ENCODE measurements at places on chromosomes 1 and 21. TPM values are rescaled to one million over a fixed set of nuclear protein-coding genes. Genes with fewer than 3 reads are reported as not detected.

GRCh38 chr21:28132713-28133112 is 860.0 kb downstream of the LTN1 start:
- DNase-seq: no peak

DNA sequence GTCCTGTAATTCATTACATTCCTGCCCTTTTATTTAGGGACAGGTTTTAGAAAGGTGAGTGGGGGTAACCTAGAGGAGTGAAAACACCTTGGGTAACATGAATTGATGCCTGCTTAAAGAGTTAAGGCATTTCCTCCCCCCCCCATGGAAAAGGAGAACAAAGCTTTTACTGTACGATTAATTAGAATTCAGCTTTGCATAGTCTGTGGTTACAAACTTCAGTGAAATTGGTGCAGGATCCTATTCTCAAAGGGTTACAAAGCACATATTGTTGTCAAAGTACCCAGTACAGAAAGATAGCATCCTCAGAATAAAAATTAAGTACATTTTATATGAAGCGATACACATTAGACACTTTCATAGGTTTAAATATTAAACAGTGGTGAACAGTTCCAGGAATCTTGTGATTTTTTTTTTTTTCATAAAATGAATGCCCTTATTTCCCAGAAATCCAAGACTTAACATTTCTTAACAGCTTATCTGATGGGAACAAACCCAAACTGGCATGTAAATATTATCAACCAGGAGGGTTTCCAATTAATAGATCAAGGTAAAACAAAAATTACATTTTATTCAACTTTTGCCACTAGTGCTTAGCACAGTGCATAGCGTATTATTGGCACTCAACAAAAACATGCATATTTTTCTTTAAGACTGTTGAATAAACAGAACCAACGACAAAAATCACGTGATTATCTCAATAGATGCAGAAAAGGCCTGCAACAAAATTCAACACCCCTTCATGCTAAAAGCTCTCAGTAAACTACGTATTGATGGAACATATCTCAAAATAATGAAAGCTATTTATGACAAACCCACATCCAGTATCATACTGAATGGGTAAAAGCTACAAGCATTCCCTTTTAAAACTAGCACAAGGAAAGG is 172.7 kb downstream of the PDE4B start:
- DNase-seq: no peak

DNA sequence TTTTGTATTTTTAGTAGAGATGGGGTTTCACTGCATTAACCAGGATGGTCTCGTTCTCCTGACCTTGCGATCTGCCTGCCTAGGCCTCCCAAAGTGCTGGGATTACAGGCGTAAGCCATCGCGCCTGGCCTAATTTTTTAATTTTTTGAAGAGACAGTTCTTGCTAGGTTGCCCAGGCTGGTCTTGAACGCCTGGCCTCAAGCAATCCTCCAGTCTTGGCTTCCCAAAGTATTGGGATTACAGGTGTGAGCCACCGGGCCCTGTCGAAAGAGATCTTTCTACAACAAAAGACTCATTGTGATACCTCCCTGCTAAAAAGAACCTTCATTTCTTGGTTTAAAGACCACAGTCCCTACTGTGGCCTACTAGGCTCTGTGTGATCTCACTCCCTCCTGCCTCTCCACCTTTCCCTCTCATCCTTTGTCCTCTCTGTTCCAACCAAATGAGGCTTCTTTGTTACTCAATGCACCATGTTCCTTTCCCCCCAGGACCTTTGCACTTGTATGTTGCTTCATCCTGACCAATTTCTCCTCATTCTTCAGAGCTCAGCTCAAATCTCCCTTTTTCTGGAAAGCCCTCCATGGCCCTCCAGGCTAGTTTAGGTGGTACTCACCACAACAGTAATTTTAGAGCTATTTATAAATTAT is 1.5 kb upstream of the GPX7 start:
- DNase-seq: no peak

- DNase-seq: no peak
Observed at GRCh38 chr1:224673141-224673540, 57.0 kb downstream of the CNIH3 start.

- no peak for DNase-seq
Observed at GRCh38 chr1:223207293-223208066, 64.4 kb upstream of the TLR5 start.

DNA sequence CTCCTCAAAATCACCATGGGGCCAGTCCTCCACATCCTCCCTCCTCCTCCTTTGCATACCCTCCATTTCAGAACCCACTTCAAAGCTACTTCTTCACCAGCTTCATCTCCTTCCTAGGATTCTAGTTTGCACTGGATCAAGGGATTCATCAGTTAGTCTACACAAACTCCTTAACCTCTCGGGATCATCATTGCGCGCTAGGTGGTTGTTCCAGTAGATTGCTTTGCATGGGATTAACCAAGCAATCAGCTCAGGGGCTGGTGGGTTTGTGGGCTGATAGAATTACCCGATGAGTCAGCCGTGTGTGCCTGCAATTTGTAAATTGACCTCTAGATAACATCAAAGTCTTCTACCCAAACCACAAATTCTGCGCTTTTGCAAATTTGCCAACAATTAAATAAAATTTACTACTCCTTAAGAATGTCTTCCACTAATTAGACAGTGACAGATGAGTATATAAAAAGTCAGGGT is 7.7 kb downstream of the KANK4 start:
- DNase-seq: no peak

GRCh38 chr1:103538226-103538625 is 12.7 kb downstream of the RNPC3 start:
- no peak for DNase-seq

GRCh38 chr1:5793516-5793915 is 198.7 kb downstream of the NPHP4 start:
- no peak for DNase-seq

DNA sequence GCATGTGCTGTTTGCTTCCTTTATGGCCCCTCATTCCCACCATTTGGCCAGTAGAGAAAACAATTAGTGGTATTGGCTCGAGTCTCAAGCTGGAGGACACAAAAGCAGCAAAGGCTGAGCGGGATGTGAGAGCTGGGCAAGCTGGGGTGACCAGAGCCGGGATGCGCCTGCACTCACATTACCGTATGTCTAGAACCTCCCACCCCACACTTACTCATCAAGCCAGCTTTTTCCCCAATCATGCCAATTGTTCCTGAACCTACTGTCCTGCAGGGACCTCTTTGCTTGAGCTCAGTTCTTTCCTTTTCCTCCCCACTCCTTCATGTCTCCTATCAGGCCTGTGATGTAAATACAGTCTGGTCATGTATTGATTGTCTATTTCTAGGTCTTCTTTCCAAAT is 45.9 kb downstream of the KIRREL1 start:
- DNase-seq: no peak

DNA sequence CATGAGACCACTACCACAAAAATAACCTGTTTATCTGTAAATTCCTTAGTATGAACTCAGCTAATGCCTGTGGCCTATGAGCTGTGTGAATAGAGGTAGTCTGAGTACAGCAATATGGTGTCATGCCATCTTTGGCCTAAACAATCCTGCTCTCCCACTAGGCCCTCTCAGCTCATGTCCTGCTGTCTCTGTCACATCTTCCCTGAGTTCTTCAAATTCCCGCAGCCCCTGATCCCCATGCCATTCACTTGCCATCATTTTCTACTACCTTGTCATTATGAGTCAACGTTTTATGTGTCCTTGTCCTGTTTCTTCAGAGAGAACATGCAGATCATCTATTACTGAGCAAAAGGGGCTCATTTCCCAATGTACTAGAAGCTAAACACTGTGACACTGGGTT is 125.6 kb downstream of the SPATA46 start:
- no peak for DNase-seq

- no peak for DNase-seq
Observed at GRCh38 chr1:152870831-152871730, 7.0 kb upstream of the SMCP start.

- DNase-seq: no peak
Observed at GRCh38 chr1:43834280-43835081, 99.1 kb upstream of the ARTN start.

DNA sequence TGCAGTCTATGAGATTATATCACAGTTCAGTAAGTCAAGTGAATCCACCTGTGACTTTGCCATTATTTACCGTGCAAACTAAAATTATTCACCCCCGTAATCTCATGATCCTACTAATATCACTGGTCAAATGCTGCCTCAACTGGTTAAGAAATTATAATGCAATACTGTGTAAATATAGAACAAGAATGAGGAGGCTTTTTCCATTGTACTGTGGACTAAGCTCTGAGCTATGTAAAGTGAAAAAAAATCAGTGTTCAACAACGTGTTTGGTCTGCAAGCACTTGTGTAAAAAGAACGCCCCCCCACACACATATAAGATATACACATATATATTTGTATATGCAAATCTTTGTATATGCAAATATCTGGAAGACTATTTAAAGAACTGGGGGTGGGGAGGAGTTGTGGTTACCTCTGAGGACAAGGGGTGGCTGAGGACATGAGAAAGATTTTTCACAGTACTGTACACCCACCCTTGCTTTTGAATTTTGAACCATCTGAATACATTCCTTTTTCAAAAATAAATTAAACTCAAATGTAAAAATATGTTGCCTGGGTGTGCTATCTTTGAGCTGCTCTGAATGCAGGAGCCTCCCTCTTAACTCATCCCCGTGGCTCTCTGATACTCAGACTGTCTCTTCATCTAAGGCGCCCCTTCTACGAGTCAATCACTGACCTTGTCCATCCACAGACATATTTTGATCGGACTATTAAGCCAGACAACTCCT is 57.0 kb downstream of the PTP4A2 start:
- no peak for DNase-seq

DNA sequence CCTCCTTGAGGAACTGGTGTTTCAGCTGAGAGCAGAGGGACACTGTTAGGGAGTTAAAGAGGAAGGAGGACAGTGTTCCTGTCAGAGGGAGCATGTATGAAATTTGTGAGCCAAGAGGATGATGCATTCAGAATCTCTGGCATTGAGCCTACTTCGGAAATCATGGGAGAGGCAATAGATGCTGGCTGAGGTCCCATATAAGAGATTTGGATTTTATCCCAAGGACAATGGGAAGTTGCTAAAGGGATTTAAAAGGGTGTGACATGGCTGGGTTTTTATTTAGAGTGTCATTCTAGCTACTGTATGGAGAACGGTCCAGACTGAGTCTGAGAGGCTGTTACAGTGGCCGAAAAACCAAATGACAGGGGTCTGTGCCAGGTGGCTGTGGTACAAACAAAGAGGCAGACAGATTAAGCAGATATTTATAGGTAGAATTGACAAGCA is 403.2 kb upstream of the B3GALT2 start:
- DNase-seq: no peak

DNA sequence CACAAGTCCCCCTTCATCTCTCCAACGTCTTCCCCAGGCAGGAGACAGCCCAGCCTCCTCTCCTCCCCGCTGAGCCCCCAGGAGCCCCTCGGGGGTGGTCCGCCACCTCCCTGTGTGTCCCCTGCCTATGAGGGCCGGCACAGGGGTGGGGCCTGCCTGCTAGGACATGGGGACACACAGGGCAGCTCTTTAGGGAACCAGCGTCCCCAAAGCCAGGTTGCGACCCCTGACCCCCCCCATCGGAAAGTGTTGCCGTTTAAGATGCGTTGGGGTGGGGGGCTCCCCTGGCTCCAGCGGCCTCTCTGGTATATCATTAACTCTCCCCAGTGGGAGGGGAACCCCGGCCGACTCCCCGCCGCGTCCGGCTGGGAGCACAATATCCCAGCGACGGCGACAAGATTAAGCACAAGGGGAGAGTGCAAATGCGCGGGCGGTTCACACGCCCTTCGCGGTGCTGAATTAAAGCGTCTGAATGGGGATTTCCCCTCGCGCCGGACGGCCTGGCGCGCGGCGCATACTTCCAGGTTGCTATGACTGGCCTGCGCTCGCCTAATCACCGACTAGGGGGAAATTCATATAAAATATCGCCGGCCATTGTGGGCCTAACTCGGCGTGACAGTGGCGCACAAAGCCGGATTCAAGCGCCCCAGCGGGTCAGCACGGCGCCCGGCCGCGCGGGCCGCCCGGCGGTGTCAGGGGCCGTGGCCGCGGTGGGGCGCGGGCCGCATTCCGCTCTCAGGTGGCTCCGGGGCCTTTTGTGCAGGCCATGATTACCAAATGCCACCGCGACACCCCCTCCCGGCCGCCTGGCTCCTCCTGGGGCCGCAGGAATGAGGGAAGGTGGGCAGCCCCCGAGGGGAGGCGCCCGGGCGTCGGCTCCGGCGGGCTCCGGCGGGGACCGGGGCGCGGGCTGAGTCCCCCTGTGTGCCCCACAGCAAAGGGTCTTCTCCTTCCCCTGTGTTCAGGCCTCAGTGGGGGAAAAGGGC is 30.9 kb downstream of the WNT3A start:
- no peak for DNase-seq

DNA sequence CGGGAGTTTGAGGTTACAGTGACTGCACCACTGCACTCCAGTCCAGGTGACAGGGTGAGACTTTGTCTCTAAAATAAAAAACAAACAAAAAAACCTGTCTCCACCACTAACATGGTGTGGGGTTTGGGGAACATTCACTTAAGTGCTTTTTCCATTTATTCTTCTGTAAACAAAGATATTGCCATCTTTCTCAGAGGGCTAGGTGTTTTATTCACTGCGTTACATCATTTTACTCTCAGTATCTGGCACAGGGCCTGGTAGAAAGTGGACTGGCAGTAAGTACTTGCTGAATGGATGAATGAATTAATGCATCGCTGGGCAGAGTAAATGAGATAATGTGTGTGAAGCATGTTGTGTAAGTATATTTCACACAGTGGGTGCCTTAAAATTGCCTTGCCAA is 20.1 kb downstream of the KIAA0040 start:
- no peak for DNase-seq

DNA sequence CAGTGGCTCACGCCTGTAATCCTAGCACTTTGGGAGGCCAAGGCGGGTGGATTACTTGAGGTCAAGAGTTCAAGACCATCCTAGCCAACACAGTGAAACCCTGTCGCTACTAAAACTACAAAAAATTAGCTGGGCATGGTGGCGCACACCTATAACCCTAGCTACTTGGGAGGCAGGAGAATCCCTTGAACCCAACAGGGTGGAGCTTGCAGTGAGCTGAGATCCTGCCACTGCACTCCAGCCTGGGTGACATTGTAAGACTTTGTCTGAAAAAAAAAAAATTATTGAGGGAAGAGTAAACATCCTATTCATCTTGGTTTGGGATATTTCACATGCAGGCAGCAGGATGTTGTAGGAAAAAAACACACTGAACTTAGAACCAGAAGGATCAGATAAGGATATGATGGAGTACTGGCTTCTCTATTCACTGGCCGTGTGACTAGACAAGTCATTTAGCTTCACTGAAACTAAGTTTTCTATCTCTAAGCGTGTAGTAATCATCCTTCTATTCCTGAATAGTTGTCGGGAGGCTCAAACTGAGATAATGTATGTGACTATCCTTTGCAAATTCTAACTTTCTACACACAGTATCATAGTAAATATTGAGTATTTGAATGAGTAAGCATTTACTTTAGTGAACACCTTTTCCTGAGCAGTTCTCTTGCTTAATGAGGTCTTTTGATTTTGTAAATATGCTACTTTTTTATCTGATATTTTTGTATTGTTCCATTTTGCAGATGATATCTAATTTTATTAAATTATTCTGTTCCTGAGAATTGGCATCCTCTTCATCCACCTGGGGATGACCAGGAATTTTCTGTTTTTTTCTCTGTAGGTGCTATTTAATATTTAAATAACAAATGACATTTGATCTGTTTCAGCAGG is 18.2 kb downstream of the CAP1 start:
- no peak for DNase-seq

GRCh38 chr1:56552349-56552748 is 27.0 kb downstream of the PLPP3 start:
- no peak for DNase-seq

NBPF9 gene
- 38.8 TPM for total RNA-seq

CLCA2 gene
- not detected for total RNA-seq

GPA33 gene
- 0.29 TPM for total RNA-seq

OR2M3 gene
- not detected for total RNA-seq

PTPRU gene
- total RNA-seq: 9.5 TPM

GSTM5 gene
- 0.51 TPM for total RNA-seq

CD1B gene
- not detected for total RNA-seq

AMY2A gene
- not detected for total RNA-seq

CYP4A11 gene
- total RNA-seq: not detected

Data from uterus (tissue), 4 donors.